ENCODE measurements at places on chromosomes 3 and 15.
A peak's percentile ranks its signal among the peaks of the same experiment; 100 is the strongest.

DNA sequence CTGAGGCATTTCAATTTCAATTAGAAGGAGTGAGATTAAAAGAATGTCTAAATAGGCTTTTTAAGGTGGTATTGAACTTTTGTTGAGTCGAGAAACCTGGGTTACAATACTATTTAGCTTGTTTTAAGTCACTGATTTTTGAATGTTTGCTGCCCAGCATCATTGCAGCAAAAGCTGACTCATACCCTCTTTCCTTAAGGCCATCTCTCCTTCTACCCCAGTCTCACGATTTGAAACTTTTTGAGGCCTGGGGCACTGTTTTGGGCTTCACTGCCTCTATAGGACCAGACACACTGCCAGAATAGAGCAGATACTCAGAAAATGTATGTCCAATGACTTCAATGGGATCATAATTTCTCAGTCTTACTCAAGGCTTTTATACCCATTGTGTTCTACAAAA lies 319.6 kb upstream of the TGFBR2 start:
- DNase-seq, result no peak

DNA sequence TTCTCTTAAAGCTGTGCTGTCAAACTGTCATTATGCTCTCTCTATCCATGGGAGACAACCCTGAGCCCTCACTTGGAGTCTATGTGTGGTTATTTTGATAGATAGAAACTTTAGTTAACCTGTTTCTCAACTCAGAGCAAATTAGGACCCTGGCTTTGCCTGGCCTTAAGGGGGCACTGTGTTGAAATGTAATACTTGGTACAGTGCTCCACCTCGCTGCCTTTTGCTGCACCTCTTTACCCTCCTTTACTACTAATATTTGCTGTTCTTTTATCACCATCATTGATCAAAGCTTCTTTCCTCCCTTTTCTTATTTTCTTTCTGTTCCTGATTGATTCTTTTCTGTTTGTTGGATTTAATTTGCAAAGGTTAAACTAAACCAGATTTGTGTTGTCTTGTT lies 34.3 kb downstream of the STT3B start:
- DNase-seq, result no peak

GRCh38 chr3:171824116-171824515 lies 13.8 kb upstream of the PLD1 start:
- no peak for DNase-seq

DNA sequence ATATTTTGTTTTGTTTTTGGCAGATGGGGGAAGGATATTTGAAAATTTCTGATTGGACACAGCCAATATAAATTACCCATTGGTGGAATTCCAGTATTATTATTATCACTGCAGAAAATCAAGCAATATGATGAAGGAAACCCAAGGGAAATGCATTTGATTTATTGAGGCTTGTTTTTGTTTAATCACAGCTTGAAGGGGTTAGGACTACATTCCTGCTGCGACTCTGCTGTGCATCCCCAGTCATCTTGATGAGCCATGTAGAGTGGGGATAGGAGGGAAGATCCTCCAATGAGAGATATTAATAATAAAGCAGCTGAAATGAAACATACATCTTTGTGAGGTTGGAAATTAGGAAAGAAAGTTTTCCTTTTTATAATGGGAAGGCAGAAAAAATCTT lies 208.6 kb downstream of the GAP43 start:
- no peak for DNase-seq

- peak; percentile 18 for DNase-seq
Observed at GRCh38 chr3:15331606-15332404, 581 bp downstream of the SH3BP5 start.

DNA sequence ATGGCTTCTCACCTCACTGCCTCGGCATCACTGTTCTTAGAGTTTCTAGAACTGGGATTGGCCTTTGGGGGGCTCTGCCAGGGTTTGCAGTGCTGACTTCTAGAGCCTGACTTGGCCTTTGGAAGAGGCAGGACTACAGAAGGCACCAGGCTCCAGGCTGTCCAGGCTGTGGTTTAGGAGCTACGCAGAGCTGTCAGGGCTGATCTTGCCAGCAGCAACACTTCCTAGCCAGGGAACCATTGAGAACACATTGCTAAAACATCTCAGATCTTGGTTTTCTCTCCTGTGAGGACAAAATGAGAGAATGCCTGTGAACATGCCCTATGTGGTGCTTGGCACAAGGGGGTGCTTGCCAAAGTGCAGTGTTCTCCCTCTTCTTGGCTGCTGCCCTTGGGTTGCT lies 34.6 kb upstream of the APEH start:
- DNase-seq, result no peak

GRCh38 chr3:104452697-104453096 lies 914.0 kb upstream of the ALCAM start:
- no peak for DNase-seq

- no peak for DNase-seq
Observed at GRCh38 chr15:68707386-68707785, 113.3 kb downstream of the ANP32A start.

GRCh38 chr15:29840926-29841325 lies 18.7 kb upstream of the TJP1 start:
- no peak for DNase-seq

DNA sequence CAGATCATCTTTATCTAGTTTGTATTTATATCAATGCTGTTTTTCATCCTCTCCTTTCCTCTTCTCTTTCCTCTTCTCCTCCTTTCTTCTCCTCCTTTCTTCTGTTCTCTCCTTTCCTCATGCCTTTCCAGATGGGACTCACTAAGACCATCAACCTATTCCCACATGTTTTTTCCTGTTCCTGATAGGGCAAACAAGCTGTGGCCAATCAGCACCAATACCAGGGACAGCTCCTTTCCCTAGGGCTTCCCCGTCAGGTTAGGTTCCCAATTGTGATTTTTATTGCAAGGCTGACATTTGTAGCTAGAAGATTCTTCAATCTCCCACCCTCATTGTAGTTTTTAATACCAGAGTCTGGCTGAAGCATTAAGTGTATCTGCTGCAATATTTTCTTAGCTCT lies 76.3 kb upstream of the COL8A1 start:
- DNase-seq, result no peak

DNA sequence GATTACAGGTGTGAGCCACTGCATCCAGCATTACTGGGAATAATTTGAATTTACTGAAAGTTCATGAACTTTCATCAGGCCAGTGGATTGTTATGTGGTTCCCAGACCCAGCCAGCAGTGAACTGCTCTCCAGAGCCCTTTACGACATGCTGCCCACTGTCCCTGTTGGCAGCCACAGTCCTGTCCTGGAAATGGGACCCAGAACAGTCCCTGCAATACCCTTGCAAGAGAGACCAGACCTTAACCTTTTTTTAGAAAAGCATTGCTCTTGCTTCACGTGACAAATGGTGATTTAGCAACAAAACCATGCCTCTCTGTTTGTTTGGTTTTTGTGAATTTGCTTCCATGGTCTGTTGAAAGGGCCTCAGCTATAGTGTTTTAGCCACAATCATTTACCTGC lies 367.3 kb upstream of the C2CD4B start:
- no peak for DNase-seq

All from activated T-cell treated with anti-CD3 and anti-CD28 coated beads for 24 hours (primary cell).